ENCODE measurements at places on chromosomes 2 and 18.

- DNase-seq, result no peak
These were observed 66.3 kb downstream of the SP110 start for GRCh38 chr2:230153390-230153976.

- DNase-seq, result no peak
These were observed 131.5 kb downstream of the ZNF516 start for GRCh38 chr18:76363436-76364120.

DNA sequence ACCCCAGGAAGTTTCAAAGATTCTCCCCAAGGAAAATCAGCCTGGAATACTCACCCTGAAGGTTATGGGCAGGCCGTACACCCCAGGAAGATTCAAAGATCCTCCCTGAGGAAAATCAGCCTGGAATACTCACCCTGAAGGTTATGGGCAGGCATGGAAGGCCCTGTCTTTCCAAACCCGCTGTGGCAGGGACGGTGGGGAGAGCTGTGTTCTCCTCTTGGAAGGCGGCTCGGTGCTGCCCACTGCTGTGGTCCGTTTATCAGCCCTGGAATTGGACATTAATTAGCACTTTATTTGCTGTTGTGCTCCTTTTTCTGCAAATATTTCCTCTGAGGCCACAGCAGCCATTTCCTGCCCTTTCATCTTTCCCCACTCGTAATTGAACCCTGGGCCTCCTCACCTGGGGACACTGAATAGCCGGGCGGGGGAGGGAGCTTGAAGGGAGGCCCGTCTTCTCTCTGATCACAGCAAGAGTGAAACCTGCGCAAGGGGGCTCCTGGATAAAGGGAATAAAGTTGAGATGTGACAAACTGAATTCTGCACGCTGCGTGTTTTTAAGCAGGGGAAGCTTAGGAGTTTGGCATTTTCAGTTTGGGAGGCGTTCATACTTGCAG is 308.7 kb upstream of the SALL3 start:
- DNase-seq, result no peak

DNA sequence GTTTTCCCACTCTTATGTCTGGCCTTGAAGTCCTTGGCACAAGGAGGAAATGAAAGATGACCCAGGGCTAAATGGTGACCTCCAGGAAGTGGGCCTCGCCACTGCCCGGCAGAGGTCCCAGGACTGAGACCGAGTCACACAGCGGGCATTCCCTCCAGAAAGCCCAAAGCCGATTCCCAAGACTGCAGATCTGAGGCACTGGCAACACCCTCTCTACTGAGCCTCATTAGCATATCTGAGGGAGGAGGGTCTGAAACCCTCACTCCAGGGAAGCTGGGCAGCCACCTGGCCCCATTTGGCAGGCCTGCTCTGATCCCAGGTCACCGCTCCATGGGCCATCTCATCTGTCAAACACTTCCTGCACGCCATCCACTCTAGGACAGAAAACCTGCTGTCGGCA is 29.1 kb downstream of the FAM178B start:
- DNase-seq, result no peak

GRCh38 chr2:149017116-149017985 is 21.1 kb upstream of the LYPD6B start:
- peak; percentile 52 for DNase-seq

DNA sequence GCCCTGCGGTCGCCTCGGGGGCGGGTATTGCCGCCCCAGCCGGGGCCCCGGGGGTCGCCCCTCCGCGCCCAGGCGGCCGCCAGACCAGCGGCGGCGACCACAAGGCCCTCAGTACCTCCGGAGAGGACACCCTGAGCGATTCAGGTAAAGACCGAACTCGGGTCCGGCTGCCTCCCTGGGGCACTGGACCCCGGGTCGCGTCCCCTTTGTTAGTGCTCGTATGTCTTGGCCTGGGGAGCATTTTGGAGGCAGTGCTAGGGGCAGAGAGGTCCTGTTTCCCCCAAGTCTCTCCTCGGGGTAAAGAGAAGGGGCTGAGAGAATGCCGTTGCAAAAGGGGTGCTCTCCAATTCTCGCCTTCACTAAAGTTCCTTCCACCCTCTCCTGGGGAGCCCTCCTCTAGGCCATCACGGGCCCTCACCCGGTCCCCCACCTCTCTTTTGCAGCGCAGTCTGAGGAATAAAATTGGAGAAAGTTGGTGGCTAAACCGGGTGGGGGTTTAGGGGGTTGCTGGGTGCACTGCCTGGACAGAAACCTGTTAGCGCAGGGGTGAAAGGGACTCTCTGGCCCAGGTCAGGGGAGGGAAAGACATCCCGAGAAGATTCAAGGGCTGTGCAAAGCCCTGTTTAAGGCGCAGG is 2.5 kb downstream of the MYCN start:
- no peak for DNase-seq

DNA sequence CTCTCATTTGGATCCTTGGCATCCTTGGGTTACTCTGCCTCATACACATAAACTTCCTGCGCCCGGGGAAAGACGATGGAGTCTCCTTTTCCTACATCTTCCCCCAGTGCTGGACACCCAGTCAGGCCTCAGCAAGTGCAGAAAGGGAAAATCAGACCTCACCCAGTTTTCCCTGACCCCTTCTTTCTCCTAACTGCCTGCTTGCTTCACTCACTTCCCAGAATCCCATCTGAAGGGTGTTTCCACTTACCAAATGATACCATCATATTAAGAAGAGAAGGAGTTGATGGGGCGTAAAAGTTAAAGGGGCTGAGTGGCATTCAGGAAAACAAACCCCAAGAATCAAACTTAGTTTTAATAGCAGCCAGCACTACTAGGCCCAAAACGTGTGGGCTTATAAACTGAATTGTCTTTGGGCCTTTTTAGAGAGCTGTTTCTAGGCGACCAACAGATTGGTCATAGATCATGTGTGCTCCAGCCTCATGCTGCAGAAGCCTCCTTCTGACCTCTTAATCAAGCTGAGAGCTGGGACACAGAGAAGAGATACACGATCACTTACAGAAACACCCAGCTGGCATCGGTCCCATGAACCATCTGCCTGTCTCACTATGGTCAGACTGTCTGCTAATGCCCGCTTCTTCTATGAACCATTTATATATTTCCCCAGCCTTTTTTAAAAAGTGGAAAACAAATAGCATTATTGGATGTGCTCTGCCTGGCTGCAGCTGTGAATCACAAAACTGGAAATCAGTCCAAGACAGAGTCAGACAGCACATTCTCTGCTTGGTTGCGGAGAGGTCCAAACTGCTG is 165.7 kb upstream of the SLC14A2 start:
- no peak for DNase-seq

GRCh38 chr2:167133614-167134013 is 245.3 kb downstream of the XIRP2 start:
- no peak for DNase-seq

DNA sequence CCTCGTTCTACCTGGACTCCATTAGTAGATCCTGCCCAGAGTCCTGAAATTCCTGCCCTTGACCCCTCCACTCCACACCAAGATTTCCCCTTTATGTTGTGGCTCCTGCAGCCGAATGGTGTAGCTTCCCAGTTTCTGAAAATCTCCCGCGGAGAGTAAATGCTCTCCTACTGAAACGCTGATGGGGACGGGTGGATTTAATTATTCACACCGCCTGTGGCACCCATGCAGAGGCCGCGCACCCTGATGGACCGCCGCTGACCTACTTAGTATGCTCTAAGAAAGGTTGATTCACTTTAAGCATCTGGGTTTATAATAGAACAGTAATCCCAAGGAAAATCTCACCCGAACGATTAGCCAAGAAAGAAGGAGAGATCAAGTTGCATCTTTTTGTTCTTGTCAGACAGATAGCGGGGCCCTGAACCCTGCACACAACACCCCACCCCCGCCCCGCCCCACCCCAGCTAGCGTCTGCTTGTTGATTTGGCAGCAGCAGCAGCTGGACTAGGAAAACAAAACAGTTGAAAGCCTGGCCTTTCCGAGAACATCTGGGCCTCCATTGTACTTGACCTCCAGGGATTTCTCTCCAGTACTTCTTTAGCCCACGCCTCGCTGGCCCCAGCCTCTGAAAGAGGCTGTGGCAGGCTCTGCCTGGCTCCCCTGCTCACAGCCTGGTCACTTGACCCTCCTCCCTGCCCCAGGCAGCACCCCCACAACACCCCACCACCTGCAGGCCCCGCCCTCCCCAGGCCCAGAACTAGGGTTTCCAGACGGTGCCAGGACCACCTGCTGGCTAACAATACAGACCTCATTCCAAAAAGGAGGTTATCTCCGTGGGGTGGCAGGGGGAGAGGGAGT is 53.6 kb downstream of the DPYSL5 start:
- DNase-seq, result no peak

GRCh38 chr2:16821692-16822091 is 156.1 kb upstream of the CYRIA start:
- DNase-seq, result no peak

DNA sequence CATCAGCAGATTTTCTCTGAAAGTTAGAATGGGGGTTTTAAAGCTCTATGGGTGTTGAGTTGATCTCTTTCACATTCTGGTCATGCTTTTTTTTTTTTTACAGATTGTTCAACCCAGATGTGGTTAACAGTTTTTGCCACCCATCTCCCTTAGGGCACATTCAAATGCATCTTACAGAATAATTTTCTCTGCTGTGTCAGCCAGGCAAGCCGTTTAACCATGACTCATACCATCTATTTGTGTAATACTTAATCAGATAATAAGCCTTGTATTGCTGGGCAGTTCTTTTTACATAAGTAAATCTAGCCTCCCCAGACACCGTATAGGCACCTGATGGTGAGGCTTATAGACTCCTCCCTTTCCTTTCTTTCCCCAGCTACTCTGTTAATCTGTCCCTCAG is 62.0 kb downstream of the TGIF1 start:
- no peak for DNase-seq

- no peak for DNase-seq
These were observed 8.6 kb downstream of the CLASP1 start for GRCh38 chr2:121640380-121641316.

DNA sequence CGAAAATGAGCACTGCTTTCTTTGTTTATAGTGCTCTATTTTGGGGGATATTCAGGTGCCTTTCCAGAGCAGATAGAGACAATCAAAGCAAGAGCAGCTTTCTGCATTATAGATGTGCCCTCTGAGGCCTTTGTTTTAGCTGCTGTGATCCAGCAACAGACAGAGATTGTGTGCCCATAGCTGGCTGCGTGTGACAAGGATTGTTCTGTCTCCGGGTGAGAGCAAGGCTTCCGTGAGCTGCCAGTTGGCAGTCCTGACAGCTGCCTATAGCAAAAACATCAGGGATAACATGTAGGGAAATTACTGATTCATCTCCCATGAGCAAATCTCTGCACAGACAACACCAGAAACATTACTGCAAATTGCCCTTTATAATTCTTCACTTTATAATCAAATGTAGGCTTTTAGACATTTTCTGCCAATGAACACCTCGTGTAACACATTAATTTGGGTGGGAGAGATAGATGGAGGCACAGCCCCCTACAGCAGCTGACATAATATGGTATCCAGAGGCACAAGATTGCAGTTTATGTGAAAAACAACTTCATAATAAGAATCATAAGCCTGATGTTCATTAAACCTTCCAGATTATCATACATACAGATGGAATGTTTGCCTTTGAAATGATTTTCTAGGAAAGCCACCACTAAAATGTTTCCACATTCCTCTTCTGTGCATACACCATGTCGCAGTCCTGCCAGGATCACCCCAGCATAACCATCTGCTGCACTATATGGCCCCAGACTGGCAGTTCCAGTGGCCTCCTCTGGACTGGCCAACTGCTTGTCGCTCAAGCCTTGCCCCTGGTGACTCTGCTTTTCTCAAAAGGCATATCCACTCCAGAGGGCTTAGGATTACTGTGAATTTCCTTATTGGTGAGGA is 131.2 kb downstream of the TRIB2 start:
- no peak for DNase-seq

GRCh38 chr18:57498682-57499256 is 63.6 kb downstream of the ONECUT2 start:
- no peak for DNase-seq

DNA sequence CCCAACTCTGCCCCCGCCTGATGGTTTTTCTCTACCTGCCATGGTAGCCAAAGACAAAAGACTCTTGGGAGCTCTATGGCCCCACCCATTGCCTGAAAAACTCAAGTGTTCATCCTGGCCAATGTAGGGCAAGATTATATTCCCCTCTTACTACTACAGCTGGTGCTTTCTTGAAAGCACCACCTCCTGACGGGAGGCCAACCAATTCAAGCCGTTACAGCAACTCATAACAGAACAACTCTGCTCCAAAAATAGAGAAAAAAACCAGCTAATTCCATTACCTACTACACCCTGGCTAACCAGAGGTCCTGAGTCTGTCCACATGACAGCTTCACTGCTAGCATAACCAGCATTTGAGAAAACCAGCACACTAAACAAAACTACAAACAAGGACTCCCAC is 127.5 kb upstream of the GAREM1 start:
- no peak for DNase-seq

- DNase-seq, result peak; percentile 56
These were observed 20.4 kb downstream of the IFIH1 start for GRCh38 chr2:162297925-162298552.

All from central memory CD4-positive, alpha-beta T cell (primary cell).